ENCODE measurements at places on chromosomes 13 and 19. TPM values are rescaled to one million over a fixed set of nuclear protein-coding genes. Genes with fewer than 3 reads are reported as not detected.
A peak's percentile ranks its signal among the peaks of the same experiment; 100 is the strongest.

GRCh38 chr19:46489445-46490272 lies 6.0 kb downstream of the PNMA8B start:
- no peak for DNase-seq

- no peak for DNase-seq
These were observed 511 bp downstream of the WDR88 start for GRCh38 chr19:33132425-33132824.

DNA sequence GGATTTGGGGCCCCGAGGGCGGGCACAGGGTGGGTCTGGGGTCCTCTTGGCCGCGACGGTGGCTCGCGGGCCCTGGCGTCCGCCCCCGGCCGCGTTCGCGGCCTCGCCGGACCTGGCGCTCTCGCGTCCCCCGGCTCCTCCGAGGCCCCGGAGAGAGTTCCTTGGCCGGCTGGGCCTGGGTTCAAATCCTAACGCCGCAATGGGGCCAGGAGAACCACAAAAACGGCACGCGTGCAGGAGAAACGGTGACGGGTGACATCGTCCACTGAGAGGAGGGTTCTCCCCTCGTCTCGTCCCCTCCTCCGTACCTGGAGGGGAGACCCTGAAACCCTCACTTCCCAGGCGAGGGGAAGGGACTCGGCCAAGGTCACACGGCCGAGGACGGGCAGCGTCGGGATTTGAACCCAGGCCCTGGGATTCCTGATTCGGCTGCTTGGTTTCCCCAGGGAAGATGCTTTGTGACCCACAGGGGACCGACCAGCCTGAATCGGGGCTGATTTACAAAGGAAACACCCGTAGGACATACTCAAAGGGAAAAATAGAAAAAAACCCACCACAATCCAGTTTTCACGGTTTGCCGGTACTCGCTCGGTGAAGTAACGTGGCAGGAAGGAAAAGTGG lies 624 bp downstream of the SAFB start:
- DNase-seq: no peak

GRCh38 chr19:28290963-28291657 lies 921.8 kb downstream of the UQCRFS1 start:
- no peak for DNase-seq

DNA sequence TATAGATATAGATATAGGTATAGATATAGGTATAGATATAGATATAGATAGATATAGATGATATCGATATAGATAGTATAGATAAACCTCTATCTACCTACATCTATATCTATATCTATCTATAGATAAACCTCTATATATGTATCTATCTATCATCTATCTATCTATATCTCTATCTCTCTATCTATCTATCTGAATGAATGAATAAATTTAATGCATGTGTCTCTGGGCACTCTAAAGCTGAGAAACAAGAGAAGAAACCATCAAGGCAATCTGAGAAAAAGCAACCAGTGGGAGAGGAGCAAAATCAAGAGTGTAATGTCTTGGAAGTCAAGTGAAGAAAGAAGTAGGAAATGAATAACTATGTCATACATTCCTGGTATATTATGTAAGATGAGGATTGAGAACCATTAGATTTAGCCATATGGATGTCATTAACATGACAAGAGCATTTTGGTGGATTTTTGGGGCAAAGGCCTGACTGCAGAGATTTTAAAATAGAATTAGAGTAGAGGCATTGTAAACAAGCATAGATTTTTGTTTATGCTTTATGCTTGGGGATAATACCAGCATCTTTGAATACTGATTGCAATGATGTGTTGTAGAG lies 1262.7 kb upstream of the MIR17HG start:
- no peak for DNase-seq

- no peak for DNase-seq
These were observed 3.3 kb upstream of the AURKC start for GRCh38 chr19:57227502-57227901.

IZUMO2 gene
- total RNA-seq: not detected

DNA sequence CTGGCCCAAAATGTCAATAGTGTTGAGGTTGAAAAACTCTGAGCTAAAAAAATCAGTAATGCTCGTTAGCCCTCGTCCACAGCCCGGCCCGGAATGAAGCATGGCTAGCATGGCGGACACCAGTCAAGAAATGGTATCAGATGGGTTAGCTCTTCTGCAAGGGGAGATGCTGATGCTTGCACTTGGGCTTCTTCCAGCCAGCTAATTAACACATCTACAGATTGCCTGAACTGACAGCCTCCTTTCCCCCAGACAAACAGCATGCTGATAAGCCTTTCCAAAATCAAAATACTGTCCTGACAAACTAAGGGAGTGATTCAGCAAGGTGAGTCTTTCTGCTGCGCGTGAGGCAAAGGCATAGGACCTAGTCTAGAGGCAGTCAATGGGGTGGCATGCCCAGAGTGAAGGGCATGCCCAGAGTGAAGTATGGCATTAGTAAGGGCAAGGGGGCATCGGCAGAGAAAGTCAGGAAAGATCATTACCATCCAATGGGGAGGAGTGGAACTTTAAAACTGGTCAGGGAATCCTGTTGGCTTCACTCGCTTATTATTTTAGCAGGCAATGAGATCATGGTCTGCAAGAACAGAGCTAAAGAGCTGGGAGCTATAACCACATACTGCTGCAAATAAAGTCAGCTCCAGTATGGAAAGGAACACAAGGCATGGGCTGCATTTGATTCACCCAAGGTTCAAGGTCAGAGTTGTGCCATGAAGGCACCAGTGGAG lies 30.2 kb upstream of the UBE2L5 start:
- no peak for DNase-seq

- no peak for DNase-seq
These were observed 44.8 kb upstream of the ARGLU1 start for GRCh38 chr13:106612688-106613087.

DNA sequence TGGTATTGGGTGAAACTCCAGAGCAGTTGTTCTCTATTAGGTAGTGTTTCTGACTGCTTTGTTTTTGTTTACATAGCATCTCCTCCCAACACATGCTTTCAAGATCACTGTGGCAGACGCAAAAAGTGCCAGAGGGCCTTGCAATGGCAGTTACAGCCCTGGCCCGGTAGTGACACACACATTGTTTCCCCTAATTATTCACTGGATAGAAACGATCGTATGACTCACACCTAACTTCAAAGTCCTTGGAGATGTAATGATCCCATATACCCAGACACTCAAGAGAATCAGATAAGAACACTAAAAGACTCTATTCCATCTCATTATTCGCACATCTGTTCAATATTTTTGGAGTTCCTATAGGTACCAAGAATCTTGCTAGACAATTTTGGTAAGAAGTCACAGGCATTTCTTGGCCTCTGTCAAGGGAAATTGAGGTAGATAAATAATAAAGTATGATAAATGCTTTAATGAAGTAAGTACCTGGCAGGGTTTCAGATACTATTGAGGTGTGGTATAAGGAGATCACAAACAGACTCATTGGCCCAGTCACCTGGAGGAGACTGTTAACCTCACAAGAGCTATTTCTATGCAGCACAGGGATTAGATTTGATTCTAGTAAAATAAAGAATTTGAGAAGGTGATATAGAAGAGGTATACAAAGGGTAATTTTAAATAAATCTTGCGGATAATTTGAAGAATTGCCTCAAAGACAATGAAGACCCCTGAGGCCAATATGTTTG lies 485.3 kb downstream of the SLITRK6 start:
- no peak for DNase-seq

DNA sequence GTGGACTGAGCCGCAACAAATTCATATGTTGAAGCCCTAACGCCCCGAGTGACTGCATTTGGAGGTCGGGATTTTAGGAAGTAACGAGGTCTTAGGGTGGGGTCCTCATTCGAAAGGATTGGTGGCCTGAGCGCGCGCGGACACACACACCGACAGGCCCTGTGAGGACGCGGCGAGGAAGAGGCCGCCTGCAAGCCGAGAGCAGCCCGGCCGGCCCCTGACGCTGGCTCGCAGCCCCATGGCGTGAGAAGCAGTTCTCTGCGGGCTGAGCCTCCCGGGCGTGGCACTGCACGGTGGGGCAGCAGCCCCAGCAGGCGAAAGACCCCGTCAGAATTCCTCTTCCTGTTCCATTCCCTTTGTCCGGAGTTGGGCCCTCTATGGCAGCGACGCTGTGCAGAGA lies 131.2 kb downstream of the CRYL1 start:
- DNase-seq: no peak

DNA sequence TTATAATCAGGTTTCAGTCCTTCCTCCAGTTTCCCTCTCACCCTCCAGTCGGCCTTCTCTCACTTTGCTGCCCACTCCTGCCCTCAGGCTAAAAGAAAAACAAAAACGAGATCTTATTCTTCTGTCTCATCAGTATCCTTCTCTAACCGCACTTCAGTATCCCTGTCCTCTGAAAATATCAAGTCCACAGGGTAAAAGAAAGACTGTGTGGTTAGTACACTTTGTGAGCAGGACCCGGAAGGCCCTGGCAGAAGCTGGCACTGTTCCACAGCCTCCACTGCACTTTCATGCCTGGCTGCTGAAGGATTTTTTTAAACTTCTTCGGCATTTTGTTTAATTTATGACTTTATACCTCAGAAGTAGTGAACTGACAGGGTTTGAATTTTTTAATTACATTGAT lies 51.8 kb downstream of the TM9SF2 start:
- DNase-seq: no peak

DNA sequence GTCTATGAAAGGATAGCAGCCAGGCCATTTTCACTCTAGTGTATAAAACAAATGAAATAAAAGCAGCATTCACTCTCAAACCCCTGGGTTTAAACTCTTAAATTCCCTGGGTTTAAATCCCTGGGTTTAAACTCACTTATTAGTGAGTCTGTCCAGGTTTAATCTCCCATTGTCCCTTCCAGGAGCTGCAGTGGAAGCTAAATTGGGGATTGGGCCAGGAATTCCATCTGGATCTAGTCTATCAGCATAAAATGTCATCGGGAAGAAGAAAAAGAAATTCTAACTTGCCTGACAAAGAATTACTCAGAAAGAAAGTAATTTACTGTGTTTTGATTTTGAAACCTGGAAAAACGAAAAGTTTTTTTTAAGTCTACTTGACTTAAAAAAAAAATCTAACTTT lies 54.8 kb downstream of the FRY start:
- no peak for DNase-seq

- DNase-seq: no peak
These were observed 260.0 kb downstream of the FGF14 start for GRCh38 chr13:102141625-102142472.

GRCh38 chr19:35177377-35178274 lies 23.1 kb downstream of the FXYD5 start:
- DNase-seq: no peak

- peak; percentile 71 for DNase-seq
These were observed at the start of gene ZNF599 for GRCh38 chr19:34772697-34773554. TSS of gene ZNF599 (minus strand) at chr19:34773215. CDS start at chr19:34772841, 374 bp downstream.

GRCh38 chr19:45446295-45446694 lies 21.5 kb upstream of the FOSB start:
- no peak for DNase-seq

DNA sequence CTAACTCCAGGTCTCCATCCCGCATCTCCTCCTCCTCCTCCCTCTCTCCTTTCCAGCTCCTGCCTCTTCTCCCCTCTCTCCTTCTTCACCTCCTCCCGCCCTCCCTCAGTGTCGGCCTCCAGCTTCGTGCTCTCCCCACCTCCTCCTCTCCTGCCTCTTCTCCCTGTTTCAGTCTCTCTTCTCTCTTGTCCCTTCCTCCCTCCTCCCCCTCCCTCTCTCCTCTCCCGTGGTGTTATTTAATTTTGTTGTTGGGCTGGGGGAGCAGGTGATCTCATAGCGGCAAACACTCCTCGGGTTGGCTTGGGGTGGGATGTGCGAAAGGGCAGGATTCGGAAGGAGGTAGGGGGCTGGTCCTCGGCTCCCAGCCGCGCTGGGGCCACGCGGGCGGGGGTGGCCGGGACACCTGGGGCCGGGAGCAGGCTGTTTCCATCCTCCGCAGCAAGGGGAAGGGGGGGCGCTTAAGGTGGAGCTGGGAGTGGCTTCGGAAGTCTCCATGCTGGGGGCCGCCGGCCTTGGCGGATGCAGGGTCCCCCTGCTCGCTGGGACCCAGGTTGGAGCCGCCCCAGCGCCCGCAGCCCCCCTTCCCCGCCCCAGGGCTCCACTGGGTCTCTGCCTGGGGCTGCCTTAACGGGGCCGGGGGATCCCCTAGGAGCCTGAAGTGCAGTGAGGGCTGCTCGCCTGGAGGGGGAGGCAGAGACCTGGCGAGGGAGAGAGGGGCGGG lies at the start of gene CA11:
TSS of gene CA11 (minus strand) at position 187 of the 721 bp plus-strand sequence. CDS start 555 bp downstream, outside the sequence.
- DNase-seq: peak; percentile 66

DNA sequence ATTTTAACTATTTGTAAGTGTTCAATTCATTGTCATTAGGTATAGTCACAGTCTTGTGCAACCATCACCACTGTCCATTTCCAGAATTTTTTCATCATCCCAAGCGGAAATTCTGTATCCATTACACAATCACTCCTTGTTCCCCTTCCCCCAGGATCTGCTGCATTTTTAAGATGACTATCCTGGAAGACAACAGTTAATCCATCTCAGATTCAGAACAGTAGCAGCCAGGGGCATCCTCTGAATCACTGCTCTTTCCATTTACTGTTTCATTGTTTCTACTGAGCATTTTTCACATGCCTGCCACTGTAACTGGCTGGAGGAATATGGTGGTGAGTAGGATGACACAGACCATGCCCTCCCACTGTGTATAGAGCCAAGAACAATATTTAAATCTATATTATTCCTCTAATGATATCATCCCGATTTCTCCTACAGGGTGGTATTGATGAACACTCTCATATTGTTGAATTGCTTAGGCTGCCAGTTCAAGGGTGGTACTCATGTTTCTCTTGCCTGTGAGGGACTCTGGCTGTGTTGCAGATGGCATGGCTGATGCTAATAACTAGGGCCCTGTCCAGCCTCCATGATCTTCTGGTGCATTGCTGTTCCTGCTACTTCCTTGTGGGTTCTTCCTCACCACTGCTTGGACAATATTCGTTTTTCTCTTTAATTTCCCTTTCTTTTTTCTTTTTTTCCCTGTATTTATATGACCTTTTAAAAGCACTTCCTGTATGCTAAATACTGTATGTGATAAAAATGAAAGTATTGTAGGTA lies 59.0 kb downstream of the WDFY2 start:
- peak; percentile 41 for DNase-seq

CDADC1 gene
- 12.9 TPM for total RNA-seq

DNA sequence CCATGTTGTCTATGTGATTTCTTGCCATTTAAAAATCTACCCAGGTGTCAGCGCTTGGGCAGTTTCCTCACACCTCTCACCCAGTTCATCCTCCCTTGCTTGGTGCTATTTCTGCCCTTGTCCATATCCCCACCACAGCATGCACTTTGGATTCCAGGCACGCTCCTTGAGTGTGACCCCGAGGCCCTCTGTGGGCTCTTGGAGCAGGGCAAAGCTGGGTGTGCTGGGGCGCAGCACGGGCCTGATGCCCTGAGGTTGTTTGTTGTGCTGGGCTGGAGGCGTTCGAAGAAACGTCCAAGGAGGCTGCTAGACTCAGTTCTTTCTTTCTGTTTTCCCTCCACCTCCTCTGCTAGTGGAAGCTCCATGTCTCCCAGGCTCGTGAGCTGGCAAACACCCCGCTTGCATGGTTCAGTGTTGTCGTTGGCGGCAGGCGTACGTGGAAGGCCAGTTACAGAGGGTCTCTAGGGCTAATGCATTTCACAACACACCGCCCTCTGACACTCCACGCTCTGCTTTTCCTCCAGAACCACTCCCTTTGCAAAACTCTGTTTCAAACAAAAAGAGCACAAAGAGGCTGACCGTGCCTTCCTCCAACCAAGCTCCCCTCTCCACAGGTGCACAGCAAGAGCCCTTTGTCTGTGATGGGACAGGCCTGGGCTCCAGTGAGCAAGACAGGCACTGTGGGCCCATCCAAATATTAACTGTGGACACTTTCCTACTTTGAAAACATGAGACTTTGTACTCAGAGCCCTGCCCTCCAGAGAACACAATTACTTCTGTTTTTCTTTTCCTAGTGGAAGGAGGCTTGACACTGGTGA lies 117.7 kb upstream of the GJB6 start:
- no peak for DNase-seq

TEAD2 gene
- 55.5 TPM for total RNA-seq

All from PC-9 (cell line).